Right cardiac atrium (tissue), 5 donors: ENCODE measurements at places on chromosomes 7 and 10. TPM values are rescaled to one million over a fixed set of nuclear protein-coding genes. Genes with fewer than 3 reads are reported as not detected.

- no peak for DNase-seq
These were observed 640.4 kb downstream of the LRMDA start for GRCh38 chr10:76071653-76072365.

GRCh38 chr7:82110146-82110840, 333.3 kb downstream of the CACNA2D1 start:
- DNase-seq: no peak

GRCh38 chr7:94348142-94348541, 46.6 kb upstream of the COL1A2 start:
- DNase-seq: peak; percentile 18

- DNase-seq: no peak
These were observed 159.9 kb upstream of the MGMT start for GRCh38 chr10:129307141-129307540.

DNA sequence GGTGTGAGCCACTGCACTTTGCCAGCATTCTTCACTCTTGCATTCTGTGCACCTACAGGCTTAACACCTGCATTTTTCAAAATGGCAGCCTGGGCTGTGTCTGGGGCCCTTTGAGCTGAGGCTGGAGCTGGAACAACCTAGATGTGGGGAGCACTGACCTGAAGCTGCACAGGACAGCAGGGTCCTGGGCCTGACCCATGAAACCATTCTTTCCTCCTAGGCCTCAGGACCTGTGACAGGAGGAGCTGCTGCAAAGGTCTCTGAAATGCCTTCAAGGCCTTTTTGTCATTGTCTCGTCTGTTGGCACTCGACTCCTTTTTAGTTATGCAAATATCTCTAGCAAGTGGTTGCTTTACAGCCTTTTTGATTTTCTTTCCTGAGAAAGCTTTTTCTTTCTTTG, 82.3 kb downstream of the INPP5A start:
- DNase-seq: no peak

DNA sequence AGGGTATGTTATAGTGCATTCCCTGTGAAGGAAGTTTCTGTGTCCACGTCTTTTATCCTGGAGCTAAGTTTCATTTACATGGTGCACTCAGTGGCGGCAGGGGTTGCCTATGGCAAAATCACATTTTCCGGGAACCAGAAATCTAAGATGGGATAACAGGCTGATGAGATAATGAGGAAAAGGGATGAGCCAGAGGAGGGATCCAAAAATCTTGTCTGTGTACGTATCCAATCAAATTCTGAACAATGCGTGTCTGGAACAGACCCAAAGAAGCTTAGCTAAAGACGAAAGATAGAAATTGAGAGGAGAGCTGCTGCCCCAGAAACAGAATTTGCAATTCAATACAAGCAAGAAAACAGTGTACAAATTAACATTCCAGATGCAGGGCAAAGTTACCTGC, 16.1 kb downstream of the LANCL2 start:
- no peak for DNase-seq

GRCh38 chr10:6401558-6402348, 178.3 kb downstream of the PRKCQ start:
- peak; percentile 81 for DNase-seq

- DNase-seq: no peak
These were observed 30.4 kb downstream of the ZNF92 start for GRCh38 chr7:65404020-65404419.

Gene MYOF
- 5.5 TPM for polyA plus RNA-seq

GRCh38 chr7:105707381-105707780, 126.1 kb upstream of the EFCAB10 start:
- no peak for DNase-seq

DNA sequence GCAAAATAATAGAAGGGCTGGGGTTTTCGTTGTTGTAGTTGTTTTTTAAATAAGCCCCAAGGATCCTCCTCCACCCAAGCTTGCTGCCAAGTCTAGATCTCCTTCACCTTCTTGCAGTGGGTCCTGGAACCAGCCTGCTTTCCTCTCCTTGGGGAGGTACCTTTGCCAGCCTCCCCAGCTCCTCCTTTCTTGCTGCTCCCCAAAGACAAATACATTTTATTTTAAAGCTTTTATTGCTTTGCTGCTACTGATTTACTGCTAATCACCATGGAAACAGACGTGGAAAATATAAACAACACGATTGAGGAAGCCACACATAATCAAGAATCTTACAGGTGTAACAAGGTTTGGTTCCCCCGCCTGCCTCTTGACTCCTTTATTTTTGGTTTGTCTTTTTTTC, 17.4 kb upstream of the SLF2 start:
- no peak for DNase-seq

- peak; percentile 76 for DNase-seq
These were observed 75.6 kb downstream of the CTBP2 start for GRCh38 chr10:125084614-125085257.

GRCh38 chr10:126243306-126243705, 145.0 kb downstream of the ADAM12 start:
- DNase-seq: no peak

GRCh38 chr10:50788951-50789945, 49.5 kb downstream of the ASAH2B start:
- no peak for DNase-seq

Gene STAG3
- 0.41 TPM for polyA plus RNA-seq

DNA sequence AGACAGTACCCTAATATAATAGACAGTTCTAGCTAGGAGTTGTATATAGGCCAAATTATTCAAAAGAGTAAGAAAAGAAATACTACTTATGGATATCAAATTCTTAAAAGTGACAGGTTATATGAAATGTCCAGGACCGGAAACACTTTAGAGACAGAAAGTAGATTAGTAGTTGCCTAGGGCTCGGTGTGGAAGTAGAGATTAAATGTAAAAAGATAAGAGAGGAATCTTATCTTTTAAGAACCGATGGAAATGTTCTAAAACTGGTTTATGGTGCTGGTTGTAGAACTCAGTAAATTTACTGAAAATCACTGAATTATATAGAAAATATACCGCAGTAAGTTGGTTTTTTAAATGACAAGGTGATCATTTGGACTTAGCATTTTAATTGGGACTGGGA, 147.5 kb upstream of the ASAH2 start:
- DNase-seq: no peak

Gene ACSM6
- polyA plus RNA-seq: not detected

Gene CYP26A1
- polyA plus RNA-seq: not detected

- no peak for DNase-seq
These were observed 6.9 kb downstream of the STN1 start for GRCh38 chr10:103911021-103911459.

- peak; percentile 72 for DNase-seq
These were observed 47.8 kb upstream of the CPN1 start for GRCh38 chr10:100129424-100129823.

Gene SPDYE11
- not detected for polyA plus RNA-seq
